Bronchus fibroblast of lung (primary cell): ENCODE measurements at places on chromosomes 5 and 9. TPM values are rescaled to one million over a fixed set of nuclear protein-coding genes. Genes with fewer than 3 reads are reported as not detected.

The MVB12B gene
- 2.2 TPM in 2 replicates for total RNA-seq

The STK32A gene
- total RNA-seq = under 0.01 TPM in 1 of 2 replicates, not detected in the other

The GDA gene
- total RNA-seq = under 0.01 and 0.34 TPM in 2 replicates

The CEL gene
- 0.17 and 0.30 TPM in 2 replicates for total RNA-seq

The FAM221B gene
- not detected in 2 replicates for total RNA-seq

The ARRDC3 gene
- 31.5 and 39.3 TPM in 2 replicates for total RNA-seq

The PCDHB14 gene
- total RNA-seq = under 0.01 TPM in 1 of 2 replicates, not detected in the other

The RFESD gene
- 1.5 and 2.2 TPM in 2 replicates for total RNA-seq

The PCDHB7 gene
- 0.15 and 0.17 TPM in 2 replicates for total RNA-seq

The OCLN gene
- 3.5 and 4.2 TPM in 2 replicates for total RNA-seq

The MAMDC2 gene
- total RNA-seq = 2.2 and 2.5 TPM in 2 replicates

The ARHGAP26 gene
- total RNA-seq = 0.67 and 1.2 TPM in 2 replicates

The MEIKIN gene
- total RNA-seq = not detected in 2 replicates

The FRMD3 gene
- total RNA-seq = 0.59 and 2.0 TPM in 2 replicates
